RPMI7951 (cell line): ENCODE measurements at places on chromosomes 6 and 20. TPM values are rescaled to one million over a fixed set of nuclear protein-coding genes. Genes with fewer than 3 reads are reported as not detected.

Gene FAM162B
- total RNA-seq, result not detected in 2 replicates

DNA sequence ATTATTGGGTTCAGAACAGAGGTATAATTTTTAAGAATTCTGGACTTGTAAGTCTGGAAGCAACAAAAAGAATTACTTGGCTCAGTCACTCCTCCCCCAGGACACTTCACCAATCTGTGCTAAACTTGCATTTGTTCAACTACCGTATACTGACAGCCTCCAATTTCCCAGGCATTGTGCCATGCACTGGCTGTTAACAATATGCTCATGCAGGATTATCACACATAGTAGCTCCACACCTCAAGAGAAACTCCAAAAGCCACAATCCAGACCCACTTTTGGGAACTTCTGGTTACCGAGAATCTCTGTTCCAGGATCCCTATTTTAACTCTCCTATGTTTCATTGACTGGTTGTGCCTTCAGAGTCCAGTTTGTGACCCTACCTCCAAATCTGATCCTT, 7.7 kb downstream of the ADGRF1 start:
- peak; percentile 75 for DNase-seq

Gene CLIC5
- 0.10 TPM in 1 of 2 replicates, not detected in the other for total RNA-seq

Gene PSORS1C2
- not detected in 2 replicates for total RNA-seq

GRCh38 chr20:35991142-35991771, 22.9 kb downstream of the CNBD2 start:
- peak; percentile 32 for DNase-seq

DNA sequence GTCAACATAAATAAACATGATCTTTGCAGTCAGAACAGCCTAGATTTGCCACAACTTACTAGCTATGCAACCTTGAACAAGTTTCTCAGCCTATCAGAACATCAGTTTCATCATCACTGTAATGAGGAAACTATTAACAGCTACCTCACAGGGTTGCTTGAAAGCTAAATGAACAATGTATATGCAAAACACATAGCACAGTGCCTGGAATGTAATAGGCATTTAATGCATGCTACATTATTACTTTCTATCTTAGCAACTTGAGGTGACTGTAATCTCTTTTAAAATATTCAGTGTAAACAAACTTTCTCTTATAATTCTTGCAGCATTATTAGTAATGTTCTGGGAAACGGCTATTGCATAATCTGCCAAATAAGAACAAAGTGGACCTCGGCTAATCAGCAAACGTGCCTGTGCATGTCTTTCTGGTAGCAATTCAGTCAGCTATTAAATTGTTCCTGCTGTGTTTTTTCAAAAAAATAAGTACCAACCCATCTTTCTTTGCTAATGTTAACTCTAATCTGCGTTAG, 61.5 kb downstream of the SYNE1 start:
- no peak for DNase-seq

GRCh38 chr6:107729098-107729497, 95.0 kb downstream of the SCML4 start:
- DNase-seq, result no peak

DNA sequence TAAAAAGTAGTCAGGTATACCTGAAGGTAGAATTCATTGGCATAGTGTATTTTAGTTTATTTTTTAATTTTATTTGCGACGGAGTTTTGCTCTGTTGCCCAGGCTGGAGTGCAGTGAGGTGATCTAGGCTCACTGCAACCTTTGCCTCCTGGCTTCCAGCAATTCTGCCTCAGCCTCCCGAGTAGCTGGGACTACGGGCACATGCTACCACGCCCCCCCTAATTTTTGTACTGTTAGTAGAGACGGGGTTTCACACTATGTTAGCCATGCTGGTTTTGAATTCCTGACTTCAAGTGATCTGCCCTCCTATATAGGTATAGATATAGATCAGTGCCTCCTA, 102.8 kb upstream of the PRSS16 start:
- no peak for DNase-seq

Gene SEL1L2
- not detected in 2 replicates for total RNA-seq

DNA sequence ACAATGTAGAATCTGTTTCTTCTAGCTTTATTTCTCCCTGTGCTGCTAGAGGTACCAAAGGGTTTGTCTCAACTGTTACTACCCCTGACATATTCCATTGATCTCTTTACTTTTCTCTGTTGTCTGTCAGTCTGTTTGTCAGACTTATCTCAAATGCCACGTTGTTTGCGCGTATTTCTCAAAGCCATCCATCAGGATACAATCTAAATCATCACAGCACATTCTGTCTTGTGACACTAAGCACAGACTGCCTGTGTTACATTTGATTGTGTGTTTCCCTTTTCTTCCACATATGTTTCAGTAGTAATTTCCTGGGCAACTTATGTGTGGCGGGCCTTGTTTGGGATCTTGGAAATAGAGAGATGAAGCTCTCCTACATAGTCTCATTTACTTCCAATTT, 30.2 kb upstream of the SERINC3 start:
- DNase-seq, result no peak

DNA sequence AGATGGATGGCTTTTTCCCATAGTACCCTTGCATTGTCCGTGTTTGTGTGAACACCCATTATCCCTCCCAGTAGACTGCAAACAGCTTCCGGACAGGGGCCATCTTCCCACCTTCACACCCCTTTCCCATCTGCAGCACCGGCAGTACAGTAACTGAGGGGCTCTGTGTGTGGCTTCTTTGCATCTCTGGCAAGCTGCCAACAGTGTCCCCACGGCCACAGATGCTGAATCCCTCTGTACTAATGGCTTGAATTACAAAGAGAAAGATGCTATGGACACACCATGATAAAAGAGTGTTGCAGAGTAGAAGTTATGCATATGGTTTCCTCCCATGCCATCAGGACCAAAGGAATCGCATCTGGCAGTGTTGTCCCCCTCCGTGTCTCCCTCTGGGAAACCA, 101.1 kb upstream of the CDYL start:
- DNase-seq, result no peak

Gene PRL
- total RNA-seq, result not detected in 2 replicates

DNA sequence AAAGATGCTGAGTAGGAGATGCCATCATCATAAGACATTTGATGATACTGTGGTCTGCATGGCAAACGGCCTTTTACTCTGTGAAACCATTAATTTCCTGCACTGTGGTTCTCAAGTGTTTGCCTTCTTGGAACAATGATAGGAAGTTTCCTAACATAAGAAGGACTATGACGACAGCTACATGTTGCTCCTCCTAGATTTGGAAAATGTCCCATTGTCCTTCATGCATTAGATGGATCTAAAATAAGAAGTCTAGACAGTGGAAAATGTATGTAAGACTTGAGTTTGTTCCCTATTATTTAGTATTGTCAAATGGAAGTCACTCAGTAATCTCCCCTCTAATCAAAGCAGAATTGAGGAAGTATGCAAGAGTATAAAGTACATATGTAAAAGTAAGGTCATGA, 98.5 kb upstream of the TMEM170B start:
- DNase-seq, result no peak

- DNase-seq, result no peak
Measured at GRCh38 chr6:92967362-92967761, 452.0 kb downstream of the EPHA7 start.

DNA sequence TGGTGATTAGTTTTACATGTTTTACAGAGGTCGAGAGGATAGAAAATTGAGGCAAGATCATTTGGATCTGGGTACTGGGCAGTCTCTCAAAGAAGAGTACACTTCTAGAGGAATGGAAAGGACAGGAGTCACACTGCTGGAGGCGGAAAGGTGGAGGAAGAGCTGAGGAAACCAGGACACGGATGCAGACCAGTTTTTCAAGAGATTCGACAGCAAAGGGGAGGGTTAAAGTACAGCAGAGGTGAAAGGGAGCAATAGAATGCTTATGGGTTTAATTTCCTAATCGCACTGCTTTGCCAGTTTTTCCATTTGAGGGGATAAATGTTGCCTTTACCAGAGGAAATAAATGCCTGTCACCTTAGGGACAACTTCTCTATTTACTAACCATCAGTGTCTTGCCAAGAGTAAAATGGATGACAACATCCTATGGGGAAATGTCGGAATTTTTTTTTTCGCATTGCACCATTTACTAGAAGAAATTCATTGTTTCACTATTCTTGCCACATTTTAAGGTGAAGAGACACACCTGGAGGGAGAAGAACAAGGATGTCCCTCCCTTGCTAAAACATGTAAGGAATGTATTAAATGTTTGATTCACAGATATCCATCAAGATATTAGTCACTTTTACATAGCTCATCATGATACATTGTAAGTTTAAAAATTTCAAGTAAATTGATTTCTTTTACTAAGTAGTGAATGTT, 226.6 kb downstream of the COL12A1 start:
- no peak for DNase-seq

Gene TSHZ2
- 0.12 TPM in 1 of 2 replicates, not detected in the other for total RNA-seq

Gene DAAM2
- 4.0 and 5.4 TPM in 2 replicates for total RNA-seq

DNA sequence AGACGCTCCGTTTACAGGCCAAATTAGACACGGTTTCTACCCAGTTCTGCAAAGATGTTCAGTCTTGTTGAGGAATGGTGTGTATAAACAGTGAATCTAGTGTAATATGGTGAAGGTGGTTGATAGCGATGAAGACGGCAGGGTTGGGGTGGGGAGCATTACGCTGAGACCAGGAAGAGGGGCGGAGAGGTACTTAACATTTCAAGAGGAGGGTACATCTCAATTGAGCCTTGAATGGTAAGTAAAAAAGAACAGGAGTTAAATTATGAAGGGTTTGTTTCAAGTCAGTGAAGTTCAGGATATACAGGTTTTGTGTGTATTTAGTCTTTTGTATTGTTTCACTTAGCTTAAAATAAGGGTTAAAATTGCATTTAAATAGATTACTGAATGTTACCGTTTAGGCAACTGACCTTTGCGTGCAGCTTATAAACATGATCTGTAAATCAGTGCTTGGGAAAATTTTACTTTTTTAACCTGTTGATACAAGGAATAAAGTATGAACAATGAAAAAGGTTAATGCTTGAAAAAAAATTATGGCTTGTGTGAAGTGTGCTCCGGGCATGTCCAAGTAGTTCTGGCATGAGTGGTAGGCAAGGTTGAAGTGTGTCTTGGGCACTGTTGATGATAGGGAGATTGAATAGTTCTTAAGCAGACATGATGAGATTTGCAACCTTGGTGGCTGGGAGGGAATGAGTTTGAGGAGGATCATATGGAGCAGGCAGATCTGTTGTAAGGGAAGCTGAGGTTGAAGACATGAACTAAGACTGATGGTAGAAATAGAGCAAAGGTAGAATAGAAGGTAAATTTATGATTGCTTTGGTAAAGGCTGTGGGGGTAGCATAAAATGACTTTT, 842 bp downstream of the POLR1C start:
- DNase-seq, result no peak

Gene OGFRL1
- total RNA-seq, result 8.4 and 9.5 TPM in 2 replicates

Gene TMEM239
- total RNA-seq, result not detected in 2 replicates

- DNase-seq, result no peak
Measured at GRCh38 chr6:129733290-129733689, 23.3 kb upstream of the ARHGAP18 start.

- DNase-seq, result peak; percentile 100
Measured at GRCh38 chr6:169070506-169071176, 183.0 kb downstream of the THBS2 start.

Gene TUBB2B
- 22.1 and 26.7 TPM in 2 replicates for total RNA-seq

DNA sequence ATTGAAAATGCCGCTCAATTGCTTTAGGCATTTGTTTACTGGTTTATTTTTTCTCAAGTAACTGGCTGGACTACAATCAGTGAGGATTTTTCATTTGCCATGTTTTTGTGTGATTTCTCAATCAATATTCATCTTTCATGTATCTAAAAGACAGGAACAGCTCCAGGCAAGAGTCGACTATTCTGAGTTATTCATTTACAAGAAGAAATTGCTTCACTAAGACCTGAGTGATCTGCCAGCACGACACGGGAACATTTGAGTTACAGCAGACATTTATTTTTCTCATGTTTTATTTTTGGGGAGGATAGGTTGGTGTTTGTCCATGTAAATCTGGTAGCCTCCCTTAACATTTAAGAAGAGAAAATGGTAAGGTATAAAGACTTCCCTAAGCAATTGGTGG, 124.1 kb downstream of the CBLN4 start:
- no peak for DNase-seq

Gene TSPYL1
- total RNA-seq, result 53.4 and 57.9 TPM in 2 replicates

Gene EEF1E1
- 185 and 229 TPM in 2 replicates for total RNA-seq

Gene ACOT8
- total RNA-seq, result 102 and 119 TPM in 2 replicates

Gene PLG
- not detected in 2 replicates for total RNA-seq

- DNase-seq, result peak; percentile 31
Measured at GRCh38 chr20:50335105-50335504, 144.5 kb downstream of the CEBPB start.

DNA sequence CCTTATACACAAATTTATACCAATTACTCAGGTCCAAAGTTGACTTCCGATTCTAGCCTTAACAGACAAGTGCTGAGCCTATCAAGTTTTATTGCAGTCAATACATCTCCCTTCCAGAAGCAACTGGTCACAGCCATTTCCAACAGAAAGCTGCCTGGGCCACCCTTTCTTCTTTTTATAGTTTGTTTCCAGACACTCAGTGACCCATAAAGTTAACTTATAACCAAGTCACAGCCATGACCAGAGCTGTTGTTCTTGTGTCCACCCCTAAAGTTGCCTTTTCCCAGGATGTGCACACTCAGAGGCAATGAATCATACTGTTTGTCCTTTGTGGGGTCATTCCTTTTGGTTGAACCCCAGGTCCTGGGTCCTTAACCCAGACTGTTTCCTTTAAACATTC, 89.9 kb downstream of the CD83 start:
- DNase-seq, result no peak
